SK-N-DZ (cell line): ENCODE measurements at places on chromosomes 12 and 14.

DNA sequence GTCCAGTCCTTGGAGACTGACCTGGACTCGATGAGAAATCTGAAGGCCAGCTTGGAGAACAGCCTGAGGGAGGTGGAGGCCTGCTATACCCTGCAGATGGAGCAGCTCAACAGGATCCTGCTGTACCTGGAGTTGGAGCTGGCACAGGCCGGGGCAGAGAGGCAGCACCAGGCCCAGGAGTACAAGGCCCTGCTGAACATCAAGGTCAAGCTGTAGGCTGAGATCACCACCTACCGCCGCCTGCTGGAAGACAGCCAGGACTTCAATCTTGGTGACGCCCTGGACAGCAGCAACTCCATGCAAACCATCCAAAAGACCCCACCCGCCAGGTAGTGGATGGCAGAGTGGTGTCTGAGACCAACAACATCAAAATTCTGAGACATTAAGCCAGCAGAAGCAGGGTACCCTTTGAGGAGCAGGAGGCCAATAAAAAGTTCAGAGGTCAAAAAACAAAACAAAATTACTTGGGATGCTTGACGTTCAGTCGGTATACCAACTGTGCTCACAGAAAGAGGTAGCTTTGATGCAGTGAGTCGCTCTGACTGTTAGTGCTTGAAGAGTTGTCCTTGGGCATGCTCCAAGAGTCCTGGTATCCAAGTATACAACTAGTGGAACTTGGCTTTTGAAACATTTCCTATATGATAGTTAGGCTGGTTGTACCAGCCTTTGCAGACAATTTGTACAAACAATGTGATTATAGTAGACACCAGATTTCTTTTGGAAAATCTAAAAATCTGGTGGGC is 4.8 kb downstream of the MED6 start:
- DNase-seq, result no peak

DNA sequence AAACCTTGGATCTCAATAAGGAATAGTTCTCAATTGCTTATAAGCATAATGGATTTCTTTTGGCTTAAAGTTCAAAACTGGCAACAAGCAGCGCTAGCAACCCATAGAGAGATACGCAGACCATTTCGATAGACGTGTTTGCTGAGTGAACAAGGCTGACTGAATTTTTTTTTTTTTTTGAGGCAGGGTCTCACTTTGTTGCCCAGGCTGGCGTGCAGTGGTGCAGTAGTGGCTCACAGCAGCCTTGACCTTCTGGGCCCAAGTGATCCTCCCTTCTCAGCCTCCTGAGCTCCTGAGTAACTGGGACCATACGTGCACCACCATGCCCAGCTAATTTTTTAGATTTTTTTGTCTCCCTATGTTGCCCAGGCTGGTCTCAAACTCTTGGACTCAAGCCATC is 1.4 kb upstream of the AKAP5 start:
- DNase-seq, result no peak

DNA sequence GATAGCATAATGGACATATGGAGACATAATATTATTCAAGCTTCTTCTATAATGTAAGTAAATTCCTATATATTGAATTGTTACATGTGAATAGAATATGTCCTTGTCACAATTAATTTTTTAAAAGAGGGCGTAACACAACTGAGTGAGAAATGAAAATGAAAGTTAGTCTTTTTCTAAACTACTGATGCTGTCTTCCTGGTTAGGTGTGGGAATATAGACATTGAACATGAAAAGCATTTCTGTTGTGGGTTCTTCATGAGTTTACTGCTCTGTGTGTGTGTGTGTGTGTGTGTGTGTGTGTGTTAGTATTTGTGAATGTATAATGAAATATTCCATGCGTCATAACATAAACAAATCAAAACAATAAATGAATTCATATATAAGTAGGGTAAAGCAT is 40.5 kb upstream of the RTL1 start:
- DNase-seq, result no peak

DNA sequence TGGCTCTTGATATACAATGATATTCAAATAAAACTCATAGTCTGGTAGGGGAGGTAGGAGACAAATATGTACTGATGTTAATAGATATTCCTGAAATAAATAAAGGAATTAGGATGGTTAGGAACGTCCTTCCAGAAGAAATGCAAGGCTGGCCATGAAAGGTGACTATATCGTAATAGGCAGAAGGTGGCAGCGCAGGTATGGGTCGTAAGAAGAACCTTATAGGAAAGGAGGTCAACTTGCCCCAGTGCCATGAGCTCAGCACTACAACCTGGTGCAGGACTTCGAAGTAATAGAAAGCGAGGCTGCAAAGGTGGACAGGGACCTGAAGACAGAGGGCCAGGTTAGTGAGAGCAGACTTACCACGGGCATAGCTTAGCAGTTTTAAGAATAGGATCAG is 55.3 kb upstream of the FGD4 start:
- no peak for DNase-seq

GRCh38 chr12:40618636-40619035 is 73.6 kb upstream of the CNTN1 start:
- DNase-seq, result no peak

DNA sequence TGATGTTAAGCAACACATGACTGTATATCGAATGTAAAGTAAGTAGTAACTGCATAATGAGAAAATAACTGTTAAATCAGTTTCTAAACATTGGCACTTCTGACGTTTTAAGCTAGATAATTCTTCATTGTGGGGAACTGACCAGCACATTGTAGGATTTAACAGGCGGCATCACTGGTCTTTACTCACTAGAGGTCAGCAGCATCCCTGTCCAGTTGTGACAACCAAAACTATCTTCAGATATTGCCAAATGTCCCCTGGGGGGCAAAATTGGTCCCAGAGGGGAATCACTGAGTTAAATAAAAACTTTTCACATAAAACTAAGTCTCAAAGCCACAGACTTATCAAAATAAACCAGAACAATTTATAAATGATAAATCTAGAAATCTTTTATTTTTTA is 65.3 kb downstream of the BLTP3B start:
- no peak for DNase-seq

- DNase-seq, result no peak
Measured at GRCh38 chr14:96512602-96513397, 10.6 kb downstream of the PAPOLA start.

DNA sequence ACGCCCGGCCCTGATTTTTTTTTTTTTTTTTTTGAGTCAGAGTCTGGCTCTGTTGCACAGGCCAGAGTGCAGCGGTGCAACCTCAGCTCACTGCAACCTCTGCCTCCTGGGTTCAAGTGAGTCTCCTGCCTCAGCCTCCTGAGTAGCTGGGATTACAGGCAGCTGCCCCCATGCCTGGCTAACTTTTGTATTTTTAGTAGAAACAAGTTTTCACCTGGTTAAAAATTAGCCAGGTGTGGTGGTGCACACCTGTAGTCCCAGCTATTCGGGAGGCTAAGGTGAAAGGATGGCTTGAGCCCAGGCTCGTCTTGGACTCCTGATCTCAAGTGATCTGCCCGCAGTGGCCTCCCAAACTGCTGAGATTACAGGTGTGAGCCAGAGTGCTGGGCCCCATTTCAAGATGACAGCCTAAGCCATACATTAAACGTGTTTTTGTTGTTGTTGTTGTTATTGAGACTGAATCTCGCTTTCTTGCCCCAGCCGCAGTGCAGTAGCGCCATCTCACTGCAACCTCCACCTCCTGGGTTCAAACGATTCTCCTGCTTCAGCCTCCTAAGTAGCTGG is 42.7 kb upstream of the EAPP start:
- no peak for DNase-seq

DNA sequence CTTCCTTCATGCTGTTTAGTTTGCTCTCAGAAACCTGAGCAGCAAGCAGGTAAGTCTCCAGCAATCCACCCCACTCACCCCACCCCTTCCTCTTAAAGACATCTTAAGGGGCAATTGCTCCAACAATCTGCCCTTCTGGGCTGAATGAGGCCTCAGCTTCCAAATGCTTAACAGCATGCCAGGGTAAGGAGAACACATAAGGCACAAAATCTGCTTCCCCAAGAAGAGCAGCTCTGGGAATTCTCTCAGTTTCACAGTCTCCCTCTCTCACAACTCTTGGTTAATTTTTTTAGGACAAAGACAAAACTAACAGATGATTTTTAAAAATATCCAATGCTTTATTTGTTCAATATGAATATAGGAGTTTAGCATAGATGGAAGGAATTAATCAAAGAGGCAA is 288.9 kb upstream of the CCDC196 start:
- DNase-seq, result no peak

- no peak for DNase-seq
Measured at GRCh38 chr14:91396959-91397815, 20.4 kb downstream of the CCDC88C start.

DNA sequence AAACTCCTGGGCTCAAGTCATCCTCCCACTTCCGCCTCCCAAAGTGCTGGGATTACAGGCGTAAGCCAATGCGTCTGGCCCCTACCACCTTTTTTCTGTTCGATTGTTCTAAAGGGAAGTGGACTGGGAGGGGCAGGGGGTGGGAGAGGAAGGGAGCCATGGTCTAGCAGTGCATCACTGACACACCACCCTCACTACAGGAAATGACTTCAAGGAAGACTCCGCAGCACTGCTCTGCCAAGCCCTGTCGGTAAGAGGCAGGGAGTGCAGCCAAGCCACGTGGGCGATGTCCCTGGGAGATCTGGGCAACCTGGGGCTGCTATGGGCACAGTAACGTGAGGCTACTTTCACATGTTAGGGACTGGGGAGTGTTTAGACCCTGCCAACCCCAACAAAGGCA is 18.0 kb downstream of the LRRC74A start:
- peak; percentile 29 for DNase-seq

DNA sequence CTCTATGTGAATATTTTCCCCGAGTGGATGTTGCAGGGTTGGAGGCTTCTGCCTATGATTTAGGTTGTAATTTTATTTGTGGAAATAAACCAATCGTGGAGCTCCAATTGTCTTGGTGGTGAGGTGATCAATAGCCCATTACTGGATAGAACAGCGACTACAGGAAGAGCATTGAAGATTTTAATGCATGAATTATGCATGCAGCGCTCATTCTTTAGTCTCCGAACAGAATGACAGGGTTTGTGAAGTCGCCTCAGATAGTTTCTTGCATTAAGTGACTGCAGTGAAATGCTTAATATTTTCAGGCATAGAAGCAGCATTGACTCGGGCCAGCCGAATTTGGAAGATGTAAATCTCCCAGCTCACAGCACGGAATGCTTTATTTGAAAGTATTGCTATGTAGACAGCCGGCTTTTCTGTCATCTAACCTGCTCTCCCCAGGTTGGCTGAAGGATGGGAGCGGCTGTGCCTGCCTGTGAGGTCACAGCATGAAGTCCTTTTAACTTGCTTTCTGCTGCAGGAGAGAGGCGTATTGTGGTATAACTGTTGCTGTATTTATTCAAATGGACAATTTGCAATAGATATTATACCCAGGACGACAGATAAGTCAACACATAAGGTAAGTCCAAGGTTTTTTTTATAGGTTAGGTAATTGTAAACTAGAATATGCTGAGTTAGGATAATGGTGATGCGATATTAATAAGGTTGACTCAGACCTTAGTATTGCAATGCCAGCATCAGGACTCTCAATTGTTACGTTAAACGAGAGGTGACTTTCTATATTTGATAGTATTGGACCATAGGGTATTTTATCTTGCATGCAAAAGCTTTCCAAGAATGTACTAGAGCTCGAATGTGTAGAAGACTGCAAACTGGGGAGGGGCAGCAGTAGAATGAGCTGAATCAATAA is 135.7 kb downstream of the CNTN1 start:
- DNase-seq, result no peak

- DNase-seq, result peak; percentile 20
Measured at GRCh38 chr12:29782285-29782870, 1.4 kb downstream of the TMTC1 start.

GRCh38 chr12:113240395-113240794 is 19.1 kb downstream of the TPCN1 start:
- no peak for DNase-seq

DNA sequence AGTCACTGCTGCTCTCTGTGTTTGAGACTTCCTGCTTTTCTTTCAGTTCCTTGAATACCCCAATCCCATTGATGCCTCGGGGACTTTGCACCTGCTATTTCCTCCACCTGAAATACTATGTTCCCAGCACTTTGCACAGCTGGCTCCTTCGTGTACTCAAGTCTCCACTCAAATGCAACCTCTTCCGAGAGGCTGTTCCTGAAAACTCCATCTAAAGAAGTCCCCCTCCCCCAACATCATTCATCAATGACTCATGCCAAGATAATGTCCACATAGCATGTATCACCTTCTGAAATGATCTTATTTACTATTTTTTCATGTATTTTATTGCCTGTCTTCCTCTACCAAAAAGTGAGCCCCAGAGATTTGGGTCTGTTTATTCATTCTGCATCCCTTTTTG is 48.6 kb downstream of the HSPB8 start:
- no peak for DNase-seq

DNA sequence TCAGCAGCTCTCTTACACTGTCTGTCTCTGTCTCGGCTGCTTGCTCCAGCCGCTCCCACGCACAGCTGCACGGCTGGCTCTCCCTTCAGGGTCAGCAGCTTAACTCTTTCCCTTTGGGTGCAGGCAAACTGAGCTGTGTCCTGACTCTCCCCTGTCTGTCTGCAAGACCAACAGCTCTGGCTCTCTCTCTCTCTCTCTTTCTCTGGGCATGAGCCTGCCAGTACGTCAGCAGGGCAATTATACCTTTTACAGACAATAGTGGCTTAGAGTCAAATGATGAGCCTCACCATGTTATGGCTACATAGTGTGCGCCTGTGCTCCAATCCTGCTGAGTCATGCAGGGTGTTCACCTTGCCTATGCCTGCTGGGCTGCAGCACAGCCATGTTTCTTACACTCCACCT is 120.5 kb upstream of the DDHD1 start:
- DNase-seq, result no peak

- DNase-seq, result no peak
Measured at GRCh38 chr12:50689437-50689836, 74.5 kb upstream of the ATF1 start.

DNA sequence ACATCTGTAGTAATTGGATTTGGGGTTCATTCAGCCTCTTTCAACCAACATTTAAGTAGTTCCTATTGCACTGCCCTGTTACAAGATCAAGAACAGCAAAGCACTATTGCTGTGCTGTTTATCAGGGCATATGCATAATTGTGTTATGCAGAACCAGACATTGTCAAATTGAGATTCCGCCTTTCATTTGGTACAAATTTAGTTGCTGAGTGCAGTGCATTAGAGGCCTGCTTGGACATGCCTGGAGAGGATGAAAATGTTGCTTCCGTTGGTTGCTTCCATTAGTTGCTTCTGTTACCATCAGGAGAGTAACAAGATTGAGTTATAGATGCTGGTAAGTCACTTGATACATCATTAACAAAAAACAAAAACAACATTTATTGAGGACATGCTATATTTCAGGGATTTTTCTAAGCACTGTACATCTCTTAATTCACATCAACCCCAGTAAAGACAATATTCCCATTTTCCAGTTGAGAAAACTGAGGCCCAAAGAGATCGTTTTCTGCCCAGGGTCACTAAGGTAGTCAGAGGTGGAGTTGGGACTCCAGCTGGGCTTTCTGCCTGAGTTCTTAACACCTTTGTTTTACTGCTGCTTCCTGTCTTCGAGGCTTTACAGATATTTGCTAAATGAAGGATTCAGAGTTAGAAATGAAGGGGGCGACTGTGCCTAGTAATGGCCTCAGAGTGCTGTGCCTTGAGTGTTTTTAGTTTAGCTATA is 79.3 kb downstream of the PPP2R5C start:
- DNase-seq, result peak; percentile 80
